Suppressor macrophage treated with lipopolysaccharide for 4 hours (primary cell): ENCODE measurements at places on chromosomes 1 and 21.

- no peak for DNase-seq
Observed at GRCh38 chr1:93701629-93702028, 20.0 kb upstream of the BCAR3 start.

GRCh38 chr1:61808968-61809367 is 66.7 kb downstream of the PATJ start:
- no peak for DNase-seq

GRCh38 chr1:62508187-62508758 is 71.4 kb downstream of the USP1 start:
- peak; percentile 51 for DNase-seq

DNA sequence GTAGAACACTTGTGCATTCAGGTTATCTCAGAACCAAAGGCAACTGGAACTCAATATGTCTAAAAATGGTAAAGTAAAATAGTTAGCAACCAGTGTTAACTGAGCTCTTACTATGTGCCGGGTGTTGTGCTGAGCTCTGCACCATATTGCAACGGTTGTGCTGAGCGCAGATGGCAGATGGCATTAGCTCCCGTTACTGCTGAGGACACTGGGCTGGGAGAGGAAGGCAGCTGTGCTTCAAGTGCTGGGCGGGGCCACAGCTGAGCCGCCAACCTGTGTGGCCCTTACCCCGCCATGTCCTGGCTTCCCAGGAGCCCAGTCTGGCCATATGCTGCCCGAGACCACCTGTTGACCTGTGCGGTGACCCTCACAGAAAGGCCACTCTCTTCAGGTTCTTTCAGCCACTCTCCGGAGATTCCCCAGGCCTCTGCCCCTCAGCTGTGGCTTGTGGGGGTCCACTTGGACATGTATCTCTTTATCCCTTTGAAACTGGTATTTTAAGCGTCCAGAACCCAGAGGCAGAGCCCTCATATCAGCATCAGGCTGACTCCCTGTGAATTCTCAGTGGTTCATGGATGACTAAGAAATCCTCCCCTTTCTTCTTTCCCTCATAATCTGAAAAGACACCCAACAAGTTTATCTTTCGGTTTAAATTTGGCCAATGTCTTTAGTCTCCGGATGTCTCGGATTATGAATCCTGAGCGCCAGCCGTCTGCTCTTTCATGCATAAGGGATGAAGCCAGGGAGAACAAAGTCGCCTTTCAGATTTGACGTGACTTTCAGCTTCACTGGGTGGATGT is 26.4 kb downstream of the LDLRAP1 start:
- DNase-seq: no peak

DNA sequence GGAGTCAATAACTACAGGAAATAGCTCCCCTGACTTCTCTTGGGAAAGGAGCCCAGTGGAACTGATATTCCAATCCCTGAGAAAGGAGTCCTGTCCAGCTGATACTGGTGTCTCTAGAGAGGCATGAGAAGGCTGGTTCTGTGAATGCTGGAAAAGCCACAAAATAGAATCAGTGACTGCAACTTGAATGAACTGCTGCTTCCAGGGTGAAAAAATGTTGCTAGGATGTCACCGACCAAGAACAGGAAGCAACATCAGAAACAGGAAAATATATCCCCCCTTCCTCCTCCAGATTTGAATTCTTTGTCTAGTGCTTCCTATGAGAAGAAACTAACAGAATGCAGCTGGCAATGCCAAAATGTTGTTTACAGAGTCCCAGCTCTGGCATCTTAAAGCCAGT is 269.3 kb upstream of the LYPLAL1 start:
- DNase-seq: no peak

GRCh38 chr1:3620708-3621107 is 4.1 kb upstream of the TPRG1L start:
- DNase-seq: no peak

DNA sequence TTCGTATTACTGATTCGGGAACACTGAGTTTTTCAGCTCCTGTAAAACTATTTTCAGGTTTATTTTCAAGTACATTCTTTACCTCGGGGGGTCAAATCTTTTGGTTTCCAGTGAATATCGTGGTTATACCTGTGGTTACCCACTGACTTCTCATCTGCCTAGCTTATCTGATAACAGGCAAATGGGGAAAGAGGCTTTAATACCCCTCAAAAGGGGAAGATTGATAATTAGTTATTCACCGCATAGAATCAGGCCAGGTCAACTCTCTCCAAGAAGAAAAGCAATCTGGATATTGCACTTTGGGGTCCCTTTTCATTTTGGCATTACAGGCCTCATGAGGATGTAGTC is 23.0 kb downstream of the RUNX1 start:
- DNase-seq: no peak

GRCh38 chr1:92960395-92961130 is 699 bp downstream of the DIPK1A start:
- peak; percentile 79 for DNase-seq

DNA sequence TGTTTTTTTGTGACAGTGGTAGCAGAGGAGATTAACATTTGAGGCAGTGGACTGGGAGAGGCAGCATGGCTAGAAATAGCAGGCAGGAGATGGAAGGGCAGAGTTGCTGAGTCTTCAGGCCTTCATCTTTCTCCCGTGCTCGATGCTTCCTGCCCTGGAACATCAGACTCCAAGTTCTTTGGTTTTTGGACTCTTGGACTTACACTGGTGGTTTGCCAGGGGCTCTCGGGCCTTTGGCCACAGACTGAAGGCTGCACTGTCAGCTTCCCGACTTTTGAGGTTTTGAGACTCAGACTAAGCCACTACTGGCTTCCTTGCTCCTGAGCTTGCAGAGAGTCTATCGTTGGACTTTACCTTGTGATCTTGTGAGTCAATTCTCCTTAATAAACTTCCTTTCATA is 24.2 kb upstream of the LEFTY2 start:
- no peak for DNase-seq

DNA sequence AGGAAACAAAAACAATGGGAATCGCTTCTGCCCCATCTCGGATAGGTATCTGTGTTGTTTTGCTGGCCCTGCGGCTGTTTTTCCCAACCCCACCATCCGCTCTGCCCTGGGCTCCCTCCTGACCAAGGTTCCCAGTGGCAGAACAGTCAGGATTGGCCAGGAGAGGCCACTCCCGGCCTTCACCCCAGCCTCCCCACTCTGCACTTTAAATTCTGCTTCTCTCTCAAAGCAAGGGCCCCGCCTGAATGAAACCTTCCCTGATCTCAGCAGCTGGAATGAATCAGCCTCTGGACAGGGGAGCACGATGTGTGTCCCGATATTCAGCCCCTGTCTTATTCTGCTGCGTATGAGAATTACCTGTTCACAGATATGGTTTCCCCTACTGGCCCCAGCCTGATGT is 16.3 kb downstream of the C1orf115 start:
- DNase-seq: no peak

- DNase-seq: no peak
Observed at GRCh38 chr1:56056438-56057287, 522.7 kb downstream of the PLPP3 start.

- no peak for DNase-seq
Observed at GRCh38 chr1:168783458-168784210, 54.6 kb upstream of the DPT start.

DNA sequence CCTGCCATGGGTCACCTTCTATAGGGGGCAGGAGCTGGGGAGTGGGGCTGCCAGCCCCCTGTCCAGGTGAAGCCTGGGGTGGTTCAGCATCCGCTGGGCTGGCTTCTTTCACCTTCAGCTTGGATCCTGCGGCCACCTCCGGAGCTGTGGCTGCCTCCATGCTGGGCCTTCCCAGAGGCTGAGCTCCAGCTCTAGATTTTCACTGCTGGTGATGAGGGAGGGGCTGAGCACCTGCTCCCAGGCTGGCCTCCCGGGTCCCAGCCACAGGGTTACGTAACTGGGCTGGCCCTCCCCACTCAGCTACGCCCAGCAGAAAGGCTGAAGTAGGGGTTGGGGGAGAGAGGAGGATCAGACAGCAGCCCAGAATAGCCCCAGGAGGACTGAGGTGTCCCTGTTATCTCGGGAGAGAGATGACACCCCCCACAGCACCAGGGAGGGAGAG is at the start of gene MYBPHL:
MYBPHL (minus strand) TSS at position 180 of the 442 bp plus-strand sequence; CDS start at position 160, 20 bp downstream.
- DNase-seq: no peak

GRCh38 chr1:63704443-63704842 is 69.4 kb upstream of the ROR1 start:
- no peak for DNase-seq

- no peak for DNase-seq
Observed at GRCh38 chr1:63871463-63871862, 97.6 kb downstream of the ROR1 start.

GRCh38 chr1:109906160-109906838 is 4.3 kb upstream of the CSF1 start:
- DNase-seq: peak; percentile 82

DNA sequence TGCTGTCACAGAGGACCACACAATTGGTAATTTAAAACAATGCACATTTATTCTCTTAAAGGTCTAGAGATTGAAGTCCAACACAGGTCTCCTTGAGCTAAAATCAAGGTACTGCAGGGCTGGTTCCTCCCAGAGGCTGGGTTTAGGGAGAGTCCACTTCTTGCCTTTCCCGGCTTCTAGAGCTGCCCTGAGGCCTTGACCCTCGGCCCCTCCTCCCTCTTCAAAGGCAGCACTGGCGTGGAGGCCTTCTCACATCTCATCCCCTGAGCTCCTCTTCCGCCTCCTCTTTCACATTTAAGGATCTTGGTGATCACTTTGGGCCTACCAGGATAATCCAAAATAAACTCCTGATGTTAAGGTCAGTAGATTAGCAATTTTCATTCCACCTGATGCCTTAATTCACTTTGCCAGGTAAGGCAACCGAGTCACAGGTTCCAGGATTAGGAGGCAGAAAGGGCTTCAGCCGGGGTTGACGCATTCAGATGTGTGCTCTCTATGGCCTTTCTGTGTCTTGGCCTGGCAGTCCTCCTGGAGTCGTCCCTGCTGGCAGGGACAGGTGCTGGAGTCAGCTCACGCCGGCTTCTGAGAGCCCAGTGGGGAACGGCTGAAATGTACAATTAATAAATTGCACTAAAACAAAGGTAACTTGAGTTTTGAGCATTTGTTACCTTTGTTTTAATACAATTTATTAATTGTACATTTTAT is 61.2 kb upstream of the ABCG1 start:
- no peak for DNase-seq

DNA sequence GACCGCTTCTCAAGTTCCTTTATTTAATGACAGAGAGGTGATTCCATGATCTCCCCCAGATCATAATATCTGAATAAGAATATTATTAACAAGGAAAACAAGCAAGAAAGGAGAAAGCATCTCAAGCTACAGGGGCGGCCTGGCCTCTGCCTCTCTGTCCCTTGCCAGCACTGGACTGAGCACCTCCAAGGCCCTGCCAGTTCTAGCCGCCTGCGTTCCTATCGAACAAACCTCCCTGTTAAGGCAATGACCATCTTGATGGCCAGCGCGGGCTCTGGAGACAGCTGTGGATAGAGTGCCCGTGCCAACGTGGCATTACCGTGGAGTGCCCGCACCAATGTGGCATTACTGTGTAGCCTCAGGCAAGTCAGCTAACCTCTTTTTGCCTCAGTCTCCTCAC is 84.8 kb downstream of the NPHP4 start:
- no peak for DNase-seq

GRCh38 chr21:37793660-37794059 is 122.6 kb downstream of the KCNJ6 start:
- DNase-seq: peak; percentile 46

DNA sequence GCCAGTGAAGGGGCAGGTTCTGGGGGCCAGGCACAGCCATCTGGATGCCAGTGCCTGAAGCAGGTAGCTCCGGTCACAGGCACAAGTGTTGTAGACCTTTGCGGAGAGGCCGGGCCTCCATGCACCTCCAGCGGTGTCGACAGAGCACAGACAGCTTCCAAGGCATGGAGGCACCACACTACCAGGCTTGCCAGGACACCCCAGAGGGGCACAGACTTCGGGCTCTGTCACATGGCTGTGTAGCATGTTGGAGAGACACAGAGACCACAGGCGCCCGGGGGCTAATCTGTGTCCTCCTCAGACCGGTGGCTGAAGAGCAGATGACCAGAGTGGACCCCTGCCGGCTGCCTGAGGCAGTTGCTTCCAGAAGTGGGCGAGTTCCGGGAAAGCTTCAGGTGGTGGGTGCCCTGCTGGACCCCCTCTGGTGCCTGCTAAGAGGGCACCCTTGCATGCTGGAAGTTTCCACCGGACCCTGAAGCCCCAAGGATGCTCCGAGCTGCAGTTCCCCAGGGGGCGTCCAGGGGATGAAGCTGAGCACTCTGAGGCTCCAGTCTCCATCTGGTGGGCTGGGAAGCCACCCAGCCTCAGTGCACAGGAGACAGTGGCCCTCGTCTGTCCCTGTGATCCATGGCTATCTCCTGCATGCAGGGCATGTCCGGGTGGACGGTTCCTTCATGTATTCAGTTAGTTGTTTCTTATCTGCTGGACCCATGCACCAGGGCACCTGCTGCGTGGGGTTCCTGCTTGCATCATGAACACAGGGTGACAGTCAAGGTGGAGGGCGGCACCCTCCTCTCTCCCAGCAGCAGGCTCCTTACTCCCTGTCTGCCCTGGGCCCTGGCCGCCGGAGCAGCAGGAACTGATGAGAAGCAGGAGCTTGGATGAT is 82.4 kb downstream of the OBSCN start:
- no peak for DNase-seq

- no peak for DNase-seq
Observed at GRCh38 chr1:198333744-198334143, 176.9 kb downstream of the NEK7 start.

DNA sequence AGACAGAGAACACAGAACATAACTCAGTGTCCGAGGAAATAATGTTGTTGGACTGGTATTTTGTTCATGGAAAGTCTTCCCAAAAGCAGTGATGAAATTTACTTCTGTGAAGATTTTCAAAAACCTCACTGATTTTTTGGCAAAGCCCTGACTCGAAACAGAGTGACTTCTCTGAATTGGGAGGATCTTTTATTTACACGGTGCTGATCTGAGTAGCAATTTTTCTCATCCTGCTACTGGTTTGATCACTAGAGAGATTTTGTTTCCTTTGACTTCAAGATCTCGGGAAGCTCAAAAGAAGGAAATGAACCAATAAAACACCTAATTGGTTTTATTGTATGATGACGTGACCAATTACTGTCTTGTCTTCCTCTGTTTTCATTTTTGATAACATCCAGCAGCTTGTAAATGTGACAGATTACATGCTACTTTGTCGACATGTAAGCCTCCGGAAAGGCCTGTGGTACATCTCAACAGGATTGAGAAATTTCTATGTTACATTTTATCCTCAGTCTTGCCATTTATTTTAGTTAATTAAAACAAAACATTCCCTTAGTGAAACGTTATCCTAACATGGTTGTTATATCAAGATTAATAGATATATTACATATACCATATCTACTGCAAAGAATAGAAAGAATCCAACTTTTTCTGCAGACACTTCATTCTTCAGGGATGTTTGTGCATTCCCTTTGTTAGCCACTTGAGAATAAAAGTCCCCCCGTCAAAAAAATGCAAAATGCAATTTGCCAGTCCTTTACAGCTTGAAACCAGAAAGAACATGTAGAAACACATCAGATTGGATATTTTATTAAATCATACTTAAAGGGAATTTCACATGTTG is 42.8 kb upstream of the IFI44L start:
- no peak for DNase-seq
